Activated CD4-positive, alpha-beta T cell treated with anti-CD3 and anti-CD28 coated beads, Interleukin-2, amount 10 ng/mL, durations not matched to agents 7 days and 5 days (primary cell): ENCODE measurements at places on chromosomes 16 and 17. TPM values are rescaled to one million over a fixed set of nuclear protein-coding genes. Genes with fewer than 3 reads are reported as not detected.

DNA sequence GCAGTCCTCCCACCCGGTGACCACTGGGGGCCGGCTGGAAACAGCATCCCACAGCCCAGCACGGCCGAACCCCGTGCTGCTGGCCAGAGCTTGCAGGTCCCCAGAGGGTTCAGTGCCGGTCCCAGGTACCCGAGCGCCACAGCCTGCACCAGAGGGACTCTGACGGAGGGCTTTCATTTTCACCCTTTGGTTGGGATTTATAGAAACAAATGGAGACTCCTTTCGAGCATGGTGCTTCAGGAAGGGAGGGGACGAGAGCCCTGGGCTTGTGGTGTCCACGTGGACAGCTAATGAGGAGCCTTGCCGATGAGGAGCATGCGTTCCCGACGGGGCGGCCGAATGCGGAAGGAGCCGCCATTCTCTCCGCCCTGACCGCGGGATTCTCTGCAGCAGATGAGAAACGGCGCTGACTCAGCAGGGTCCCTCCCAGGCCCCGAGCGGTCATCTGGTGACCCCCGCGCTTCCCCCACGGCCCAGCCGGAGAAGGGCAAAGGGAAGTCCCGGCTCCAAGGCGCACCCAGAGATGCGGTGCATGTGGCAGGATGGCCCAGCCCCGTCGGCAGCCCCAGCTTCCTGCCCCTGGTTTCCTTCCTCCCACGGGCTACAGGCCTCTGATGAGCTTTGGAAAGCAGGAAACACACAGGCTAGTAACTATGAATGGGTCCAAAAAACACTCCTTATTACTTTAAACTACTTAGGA, 9.8 kb downstream of the SLC38A10 start:
- peak overlapping the region; percentile 93 for H3K27ac ChIP-seq
- no peaks in the 10 kb centered on the region for H3K27me3 ChIP-seq
- H3K4me3 ChIP-seq: peak overlapping the region; percentile 77
- H3K4me1 ChIP-seq: peaks cover 49% of the 10 kb centered on the region
- DNase-seq: peak; percentile 65
- H3K36me3 ChIP-seq: peaks cover 43% of the 10 kb centered on the region

- no peaks in the 10 kb centered on the region for H3K27me3 ChIP-seq
- peak overlapping the region; percentile 96 for H3K27ac ChIP-seq
- H3K4me3 ChIP-seq: peak overlapping the region; percentile 99
- peak; percentile 96 for DNase-seq
These were observed 13.7 kb downstream of the RARA start for GRCh38 chr17:40322358-40323315.

The PRPSAP1 gene
- 63.0 TPM for total RNA-seq

GRCh38 chr17:34820248-34820801, 140.9 kb downstream of the CCT6B start:
- H3K27me3 ChIP-seq: no peaks in the 10 kb centered on the region
- H3K4me3 ChIP-seq: no peak overlapping the region
- peaks cover 5% of the 10 kb centered on the region for H3K4me1 ChIP-seq
- no peak for DNase-seq
- no peaks in the 10 kb centered on the region for H3K36me3 ChIP-seq

The TMED6 gene
- 1.3 TPM for total RNA-seq

- no peaks in the 10 kb centered on the region for H3K27me3 ChIP-seq
- peaks cover 34% of the 10 kb centered on the region for H3K36me3 ChIP-seq
- H3K4me3 ChIP-seq: no peak overlapping the region
- no peak overlapping the region for H3K27ac ChIP-seq
These were observed 29.4 kb upstream of the POLR3E start for GRCh38 chr16:22267764-22268163.

DNA sequence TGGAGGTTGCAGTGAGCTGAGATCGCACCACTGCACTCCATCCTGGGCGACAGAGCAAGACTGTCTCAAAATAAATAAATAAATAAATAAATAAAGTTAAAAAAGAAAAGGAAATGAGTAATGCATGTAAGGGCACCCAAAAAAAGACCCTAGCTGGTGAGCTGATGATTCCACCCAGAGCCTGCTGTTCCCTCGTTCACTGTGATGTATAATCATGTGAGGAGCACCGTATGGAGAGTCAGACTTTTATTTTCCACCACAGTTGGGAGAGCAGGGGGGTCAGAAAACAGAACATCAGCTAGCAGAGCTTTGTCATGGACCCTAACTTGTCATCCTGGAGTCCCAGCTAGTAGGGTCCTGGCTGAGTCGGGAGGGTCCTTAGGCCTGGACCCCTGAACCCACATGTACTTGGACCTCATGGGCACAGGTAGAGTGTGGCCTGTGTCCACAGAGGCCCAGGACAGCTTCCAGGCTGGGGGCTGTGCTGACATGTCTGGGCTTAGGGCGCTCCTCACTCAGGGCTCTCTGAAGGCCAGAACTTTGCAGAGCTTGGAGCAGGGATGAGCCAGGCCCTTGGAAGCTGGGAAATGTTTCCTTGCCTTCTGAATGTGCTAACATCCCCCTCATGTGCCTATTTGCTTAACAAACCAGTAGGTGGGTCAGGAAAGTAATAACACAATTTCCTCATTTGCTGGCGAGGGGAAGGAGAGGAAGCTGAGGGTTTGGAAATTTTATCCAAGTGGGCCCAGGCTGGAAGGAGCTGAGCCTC, 18.8 kb upstream of the LASP1NB start:
- H3K4me3 ChIP-seq: no peak overlapping the region
- H3K27ac ChIP-seq: peak overlapping the region; percentile 3
- DNase-seq: no peak
- peaks cover 29% of the 10 kb centered on the region for H3K36me3 ChIP-seq

DNA sequence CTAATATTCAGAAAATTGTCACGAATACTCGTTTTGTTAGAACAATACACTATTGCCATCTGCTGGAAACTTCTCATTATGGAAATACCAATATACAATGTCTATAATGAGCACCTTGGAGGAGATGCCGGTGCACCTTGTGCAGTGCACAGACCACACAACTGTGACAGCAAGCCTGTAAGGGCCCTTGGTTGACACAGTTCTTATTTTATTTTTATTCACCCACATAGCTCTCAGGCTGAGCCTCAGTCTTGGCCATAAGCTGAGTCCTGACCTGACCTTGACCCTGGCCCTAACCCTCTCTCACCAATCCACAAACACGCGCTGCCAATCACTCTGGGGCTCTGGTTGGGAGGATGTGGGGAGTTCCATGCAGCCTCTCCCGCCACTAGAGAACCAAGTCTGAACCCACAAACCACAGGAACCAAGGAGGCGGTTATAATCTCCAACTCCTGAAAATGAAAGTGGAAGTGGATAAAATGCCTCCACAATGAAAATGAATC, 7.6 kb downstream of the AIPL1 start:
- peaks cover 12% of the 10 kb centered on the region for H3K36me3 ChIP-seq
- peak overlapping the region; percentile 52 for H3K4me3 ChIP-seq
- H3K27ac ChIP-seq: peak overlapping the region; percentile 78
- DNase-seq: peak; percentile 88
- peaks cover 58% of the 10 kb centered on the region for H3K27me3 ChIP-seq
- H3K4me1 ChIP-seq: peaks cover 18% of the 10 kb centered on the region

- no peaks in the 10 kb centered on the region for H3K27me3 ChIP-seq
- H3K27ac ChIP-seq: peak overlapping the region; percentile 95
- peaks cover 50% of the 10 kb centered on the region for H3K36me3 ChIP-seq
These were observed 21.1 kb downstream of the WIPI1 start for GRCh38 chr17:68435876-68436842.

The NPTX1 gene
- total RNA-seq: 85.8 TPM

- no peaks in the 10 kb centered on the region for H3K4me1 ChIP-seq
- no peak overlapping the region for H3K27ac ChIP-seq
- no peak overlapping the region for H3K4me3 ChIP-seq
- no peaks in the 10 kb centered on the region for H3K36me3 ChIP-seq
These were observed 50.0 kb upstream of the IRX6 start for GRCh38 chr16:55273959-55274358.

GRCh38 chr16:87464691-87465300, 28.0 kb downstream of the ZCCHC14 start:
- DNase-seq: no peak
- H3K4me3 ChIP-seq: peak overlapping the region; percentile 54
- peak overlapping the region; percentile 69 for H3K27ac ChIP-seq
- peaks cover 39% of the 10 kb centered on the region for H3K4me1 ChIP-seq
- H3K36me3 ChIP-seq: no peaks in the 10 kb centered on the region

The OTOA gene
- total RNA-seq: 0.17 TPM

GRCh38 chr16:69822174-69822935, 60.2 kb downstream of the WWP2 start:
- H3K36me3 ChIP-seq: peaks cover 24% of the 10 kb centered on the region
- peaks cover 5% of the 10 kb centered on the region for H3K4me1 ChIP-seq
- no peaks in the 10 kb centered on the region for H3K27me3 ChIP-seq
- peak overlapping the region; percentile 5 for H3K27ac ChIP-seq
- no peak for DNase-seq
- H3K4me3 ChIP-seq: no peak overlapping the region

The CCL17 gene
- 0.40 TPM for total RNA-seq

DNA sequence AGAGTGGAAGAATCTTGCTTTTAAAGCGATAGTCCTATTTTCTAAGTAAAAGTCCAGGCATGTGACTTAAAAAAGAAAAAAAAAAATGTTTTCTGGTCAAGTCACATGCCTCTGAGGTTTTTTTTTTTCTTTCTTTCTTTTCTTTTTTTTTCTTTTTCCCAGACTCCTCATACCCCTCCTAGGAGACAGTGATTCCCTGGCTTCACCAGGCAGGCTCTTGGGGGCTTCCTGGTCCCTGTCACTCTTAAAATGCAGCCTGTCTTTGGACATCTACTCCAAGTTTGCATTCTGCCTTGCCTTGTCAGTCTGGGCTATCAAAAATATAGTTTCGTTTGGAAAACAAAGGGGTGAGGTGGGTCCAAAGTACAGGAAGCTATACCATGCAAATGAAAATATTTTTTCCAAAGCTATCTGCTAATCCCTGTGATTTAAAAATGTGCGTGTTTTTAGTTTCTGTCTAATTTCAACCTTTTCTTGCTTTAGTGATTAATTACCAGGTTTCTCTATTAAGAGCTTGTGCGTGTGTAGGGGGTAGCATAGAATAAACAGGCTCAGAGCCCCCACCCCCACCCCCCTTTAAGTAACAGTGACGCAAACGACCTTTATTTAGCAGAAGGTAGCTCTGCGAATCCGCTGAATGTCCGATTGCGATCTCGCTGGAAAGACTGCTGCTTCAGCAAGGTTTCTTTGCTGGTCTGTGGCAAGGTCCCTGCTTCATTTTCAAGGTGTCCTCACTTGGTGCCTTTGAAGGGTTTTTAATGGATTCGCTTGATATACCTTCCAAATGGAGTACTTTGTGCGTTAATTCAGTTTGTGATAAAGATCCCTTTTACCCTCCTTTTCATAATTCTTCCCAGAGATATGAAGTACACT, 510.2 kb downstream of the WWOX start:
- peaks cover 6% of the 10 kb centered on the region for H3K4me1 ChIP-seq
- H3K4me3 ChIP-seq: no peak overlapping the region
- H3K27ac ChIP-seq: no peak overlapping the region
- DNase-seq: no peak

DNA sequence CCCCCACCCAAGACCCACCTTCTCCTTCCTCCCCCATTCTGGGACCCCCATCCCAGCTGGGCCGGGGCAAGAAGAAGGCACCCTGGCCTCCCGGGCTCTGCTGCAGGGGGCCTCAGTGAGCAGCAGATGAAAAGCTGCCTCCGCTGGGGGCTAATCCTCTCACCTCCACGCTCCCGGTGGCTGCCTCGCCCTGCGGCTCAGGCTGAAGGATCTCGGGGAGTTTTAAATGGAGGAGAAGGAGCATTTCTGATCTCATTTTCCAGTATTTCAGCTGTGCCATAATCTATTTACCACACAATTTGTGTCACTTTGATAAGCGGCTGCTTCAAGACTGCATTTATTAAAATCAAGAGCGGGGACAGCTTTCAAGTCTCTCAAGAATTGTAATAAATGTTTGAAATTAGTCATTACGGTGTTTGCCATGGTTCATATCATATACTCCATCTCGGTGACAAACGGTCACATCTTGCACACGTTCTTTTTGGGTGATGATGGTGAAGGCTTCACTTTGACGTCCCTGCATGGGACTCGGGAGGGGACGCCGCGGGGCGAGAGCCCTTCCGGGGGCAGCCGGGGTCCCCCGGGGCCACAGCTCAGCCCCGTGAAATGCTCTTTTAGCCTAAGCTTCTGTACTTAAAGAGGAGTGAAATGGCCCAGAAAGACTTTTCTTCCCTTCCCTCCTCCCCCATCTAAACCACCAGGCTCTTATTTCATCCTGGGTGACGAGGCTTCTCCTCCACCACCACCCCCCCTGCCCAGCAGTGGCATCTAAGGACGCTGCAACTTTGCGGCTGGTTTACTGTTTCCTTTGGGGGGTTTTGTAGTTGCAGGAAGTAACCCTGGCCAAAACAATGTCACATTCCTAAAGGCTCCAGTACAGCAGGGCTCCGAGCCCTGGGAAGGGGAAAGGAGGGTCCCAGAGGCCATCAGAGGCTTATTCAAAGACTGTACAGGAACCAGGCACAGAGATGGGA, 313.1 kb upstream of the TNRC6C start:
- H3K4me3 ChIP-seq: peak overlapping the region; percentile 20
- H3K27ac ChIP-seq: peak overlapping the region; percentile 95
- H3K4me1 ChIP-seq: peaks cover 38% of the 10 kb centered on the region
- H3K36me3 ChIP-seq: peaks cover 3% of the 10 kb centered on the region
- peaks cover 7% of the 10 kb centered on the region for H3K27me3 ChIP-seq
